ENCODE measurements at places on chromosomes 7 and 10. TPM values are rescaled to one million over a fixed set of nuclear protein-coding genes. Genes with fewer than 3 reads are reported as not detected.

The SLC26A3 gene
- polyA plus RNA-seq: not detected

The ZCCHC24 gene
- polyA plus RNA-seq: 0.24 TPM

The SFXN3 gene
- polyA plus RNA-seq: 11.2 TPM

The TRIM73 gene
- polyA plus RNA-seq: 0.59 TPM

DNA sequence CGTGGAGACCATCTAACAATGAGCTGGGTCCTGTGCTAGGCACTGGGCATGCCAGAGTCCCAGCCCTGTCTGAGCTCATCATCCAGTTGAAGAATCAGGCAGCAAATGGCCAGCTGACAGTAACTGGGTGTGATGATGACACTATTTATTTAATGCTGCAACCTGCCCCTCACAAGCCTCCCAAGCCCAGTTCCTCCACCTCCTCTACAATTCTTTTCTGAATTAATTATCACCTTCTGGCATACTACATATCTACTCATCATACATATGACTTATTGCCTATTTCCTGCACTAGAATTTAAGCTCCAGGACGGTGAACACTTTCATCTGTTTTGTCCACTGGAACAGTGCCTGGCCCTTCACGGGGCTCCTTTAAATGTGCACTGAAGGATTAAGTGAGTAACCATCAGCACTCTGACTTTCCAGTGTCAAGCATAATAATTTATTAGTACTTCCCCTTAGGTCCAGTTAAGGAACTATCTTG, 96.7 kb upstream of the LAMB4 start:
- DNase-seq: no peak
- H3K27ac ChIP-seq: no peak overlapping the region
- H3K4me3 ChIP-seq: no peak overlapping the region
- H3K4me1 ChIP-seq: no peaks in the 10 kb centered on the region

GRCh38 chr10:3660753-3661152, 124.3 kb downstream of the KLF6 start:
- H3K4me1 ChIP-seq: peaks cover 2% of the 10 kb centered on the region
- H3K27ac ChIP-seq: no peak overlapping the region
- H3K4me3 ChIP-seq: no peak overlapping the region
- no peak for DNase-seq
- no peaks in the 10 kb centered on the region for H3K36me3 ChIP-seq
- peaks cover 3% of the 10 kb centered on the region for H3K27me3 ChIP-seq

DNA sequence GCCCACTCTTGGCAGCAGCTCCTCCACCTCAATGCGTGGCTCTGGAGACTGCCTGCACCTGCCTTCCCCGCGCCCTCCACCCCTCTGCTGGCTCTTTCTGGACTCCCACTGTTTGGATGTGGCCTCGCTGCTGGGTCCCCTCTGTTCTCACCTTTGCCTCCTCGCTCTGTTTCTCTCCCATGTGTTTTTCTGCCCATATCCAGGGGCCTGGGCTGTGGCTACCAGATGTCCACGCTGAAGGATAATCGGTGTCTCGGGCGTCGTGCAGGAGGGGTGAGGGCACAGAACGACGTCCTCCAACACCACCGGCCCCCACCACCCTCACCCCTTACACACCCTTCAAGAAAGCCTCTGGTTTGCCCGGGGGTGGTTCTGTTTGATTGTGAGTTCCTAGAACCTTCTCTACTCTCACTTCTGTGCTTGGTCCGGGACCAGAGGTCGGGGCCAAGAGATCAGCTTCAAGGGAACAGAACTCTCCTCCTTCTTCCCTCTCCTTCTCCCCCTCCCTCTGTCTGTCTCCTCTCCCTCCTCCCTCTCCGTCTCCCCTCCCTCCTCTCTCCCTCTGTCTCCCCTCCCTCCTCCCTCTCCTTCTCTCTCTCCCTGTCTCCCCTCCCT, 31.7 kb downstream of the AP5Z1 start:
- no peak overlapping the region for H3K4me3 ChIP-seq
- no peaks in the 10 kb centered on the region for H3K27me3 ChIP-seq
- no peak for DNase-seq
- no peaks in the 10 kb centered on the region for H3K36me3 ChIP-seq

The NODAL gene
- not detected for polyA plus RNA-seq

GRCh38 chr7:134514106-134514505, 13.3 kb upstream of the AKR1B10 start:
- peaks cover 2% of the 10 kb centered on the region for H3K4me1 ChIP-seq
- H3K27ac ChIP-seq: no peak overlapping the region
- no peak for DNase-seq
- no peak overlapping the region for H3K4me3 ChIP-seq

DNA sequence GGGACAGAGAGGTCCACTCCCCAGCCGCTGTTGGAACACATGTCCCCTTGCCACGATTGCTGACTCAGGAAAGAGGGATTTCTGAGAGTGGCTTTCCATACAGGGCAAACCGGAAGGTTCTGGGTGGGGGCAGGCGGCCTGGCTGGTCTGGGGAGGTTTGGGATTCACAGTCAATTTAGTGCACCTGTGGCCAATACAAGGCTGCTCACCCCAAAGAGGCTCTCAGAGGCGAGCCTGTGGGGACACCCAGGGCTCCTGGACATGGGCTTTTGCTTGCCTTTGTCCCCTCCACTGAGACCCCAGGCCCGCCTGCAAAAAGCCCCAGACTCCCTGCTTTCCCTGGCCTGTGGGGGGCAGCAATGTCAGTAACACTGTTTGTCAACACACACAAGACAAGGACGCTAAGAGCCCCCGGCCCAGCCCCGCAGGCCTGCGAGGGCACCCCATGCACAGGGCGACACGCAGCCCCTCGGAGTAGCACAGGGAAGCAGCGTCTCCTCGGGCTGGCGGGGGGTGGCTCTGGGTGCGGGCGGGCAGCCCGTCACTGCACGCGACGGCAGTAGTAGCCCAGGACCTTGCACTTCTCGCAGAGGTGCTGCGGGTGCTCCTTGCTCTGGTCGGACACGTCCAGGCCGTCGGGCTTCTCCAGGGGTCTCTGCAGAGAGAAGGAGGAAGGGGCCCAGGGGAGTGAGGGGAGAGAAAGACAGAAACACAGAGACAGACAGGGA, 38.7 kb downstream of the PPIF start:
- H3K27ac ChIP-seq: no peak overlapping the region
- no peaks in the 10 kb centered on the region for H3K27me3 ChIP-seq
- no peaks in the 10 kb centered on the region for H3K4me1 ChIP-seq
- no peak for DNase-seq
- no peaks in the 10 kb centered on the region for H3K36me3 ChIP-seq

- no peak overlapping the region for H3K4me3 ChIP-seq
- no peaks in the 10 kb centered on the region for H3K36me3 ChIP-seq
- H3K27ac ChIP-seq: no peak overlapping the region
- H3K27me3 ChIP-seq: peaks cover 3% of the 10 kb centered on the region
Observed at GRCh38 chr10:67607472-67607871, 88.5 kb downstream of the CTNNA3 start.

DNA sequence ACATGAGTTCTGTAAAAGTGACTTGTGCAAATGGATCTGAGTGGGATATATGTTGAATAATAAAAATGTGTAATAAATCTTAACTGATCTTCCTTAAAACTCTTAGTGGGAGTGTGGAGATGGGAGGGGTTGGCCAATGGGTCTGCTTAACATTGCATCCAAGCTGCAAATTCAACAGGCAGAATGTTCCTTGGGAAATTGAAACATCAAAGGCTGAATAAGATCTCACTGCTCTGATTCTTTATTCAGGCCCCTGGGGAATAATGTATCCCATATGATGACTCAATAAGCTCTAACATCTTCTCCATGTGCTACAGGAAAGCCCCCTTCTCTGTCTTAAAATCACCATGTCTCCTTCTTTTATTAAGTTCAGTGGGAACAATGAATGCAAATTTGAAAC, 373.2 kb upstream of the PODXL start:
- H3K4me1 ChIP-seq: no peaks in the 10 kb centered on the region
- DNase-seq: no peak
- no peaks in the 10 kb centered on the region for H3K36me3 ChIP-seq
- peaks cover 12% of the 10 kb centered on the region for H3K27me3 ChIP-seq
- H3K27ac ChIP-seq: no peak overlapping the region

Data from naive thymus-derived CD8-positive, alpha-beta T cell (primary cell).